Stimulated activated CD4-positive, alpha-beta T cell treated with anti-CD3 and anti-CD28 coated beads, Interleukin-4, amount 100 ng/mL, for 24 hours (primary cell): ENCODE measurements at places on chromosomes 6 and 20.

DNA sequence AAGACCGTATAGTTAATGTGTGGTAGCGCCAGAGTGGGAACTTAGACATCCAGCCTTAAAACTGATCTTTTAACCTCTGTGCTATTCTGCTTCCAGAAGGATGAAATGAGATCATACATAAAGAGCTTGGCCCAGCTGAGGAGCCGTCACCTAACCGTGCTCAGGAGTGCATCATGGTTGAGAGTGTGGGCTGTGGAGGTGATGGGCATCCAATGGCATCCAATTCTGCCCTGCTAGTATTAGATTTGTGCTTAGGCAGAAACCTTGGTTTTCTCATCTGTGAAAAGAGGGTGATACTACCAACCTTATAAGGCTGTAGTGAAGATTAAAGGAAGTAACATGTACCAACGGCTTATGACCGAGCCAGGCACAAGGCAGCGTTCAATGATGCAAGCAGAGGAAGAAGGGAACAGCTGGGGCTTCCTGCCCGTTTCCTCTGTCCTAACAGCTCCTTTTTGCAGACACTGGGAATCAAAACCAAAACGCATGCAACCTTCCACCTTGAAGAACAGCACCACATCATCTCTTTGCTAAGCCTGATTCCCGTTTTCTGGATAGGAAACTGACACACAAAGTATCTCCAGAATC lies 1.3 kb downstream of the SLC22A16 start:
- no peak for DNase-seq

DNA sequence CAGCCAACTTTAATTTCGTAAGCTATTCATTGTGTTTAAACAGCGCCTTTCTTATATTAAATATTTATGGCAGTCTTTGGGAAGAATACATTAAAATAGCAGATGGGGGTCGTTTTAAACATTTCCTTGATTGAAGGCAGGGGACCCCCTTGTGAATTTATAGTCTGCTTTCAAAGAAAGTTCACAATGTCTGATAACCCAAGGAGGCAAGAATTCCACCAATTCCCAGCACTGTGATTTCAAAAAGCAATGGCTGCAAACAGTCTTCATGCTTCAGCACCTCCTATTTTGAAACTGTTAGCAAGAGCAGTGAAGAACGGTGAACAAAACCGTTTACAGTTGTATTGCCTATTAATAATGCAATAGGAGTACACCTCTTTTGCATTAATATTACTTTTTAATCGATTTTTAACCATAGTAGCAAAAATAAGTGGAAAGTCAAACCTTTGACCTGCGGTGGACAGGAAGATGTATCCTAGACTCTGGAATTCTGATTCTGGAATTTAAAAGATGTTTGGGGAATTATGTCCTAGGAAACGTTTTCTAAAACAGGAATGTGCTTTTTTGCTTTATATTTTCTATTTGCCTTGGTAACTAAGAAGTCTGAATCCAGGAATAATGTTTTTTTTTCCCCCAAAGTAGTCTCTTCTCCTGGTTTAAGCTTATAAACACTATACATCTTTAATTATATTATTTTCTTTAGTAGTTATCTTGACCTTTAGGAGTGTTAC lies 393.0 kb downstream of the CDKAL1 start:
- DNase-seq: no peak

- DNase-seq: no peak
Measured at GRCh38 chr6:12110523-12111362, 98.6 kb downstream of the HIVEP1 start.

- no peak for DNase-seq
Measured at GRCh38 chr20:7722564-7722963, 217.7 kb downstream of the HAO1 start.

- no peak for DNase-seq
Measured at GRCh38 chr6:119205911-119206618, 127.6 kb upstream of the FAM184A start.

GRCh38 chr6:153167061-153167891 lies 36.2 kb upstream of the RGS17 start:
- no peak for DNase-seq

DNA sequence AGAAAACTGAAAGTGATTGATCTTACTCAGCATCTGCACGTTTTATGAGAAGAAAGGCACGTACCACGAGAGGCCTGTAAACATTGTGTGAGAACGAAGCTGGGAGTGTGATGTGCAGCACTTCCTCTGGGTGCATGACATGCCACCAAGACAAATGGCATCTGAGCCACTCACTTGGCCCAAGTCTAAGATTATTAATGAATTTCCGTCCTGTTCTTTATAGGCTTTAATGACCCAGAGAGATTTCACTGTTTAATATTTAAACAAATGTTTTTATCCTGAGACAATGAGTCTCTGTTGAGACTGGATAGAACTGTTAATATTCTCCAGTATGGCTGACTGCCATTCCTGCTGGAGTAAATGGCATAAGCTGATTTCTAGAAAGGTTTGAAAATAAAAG lies 172.6 kb upstream of the PHACTR1 start:
- DNase-seq: no peak

- no peak for DNase-seq
Measured at GRCh38 chr6:141641406-141641805, 491.3 kb upstream of the GJE1 start.

DNA sequence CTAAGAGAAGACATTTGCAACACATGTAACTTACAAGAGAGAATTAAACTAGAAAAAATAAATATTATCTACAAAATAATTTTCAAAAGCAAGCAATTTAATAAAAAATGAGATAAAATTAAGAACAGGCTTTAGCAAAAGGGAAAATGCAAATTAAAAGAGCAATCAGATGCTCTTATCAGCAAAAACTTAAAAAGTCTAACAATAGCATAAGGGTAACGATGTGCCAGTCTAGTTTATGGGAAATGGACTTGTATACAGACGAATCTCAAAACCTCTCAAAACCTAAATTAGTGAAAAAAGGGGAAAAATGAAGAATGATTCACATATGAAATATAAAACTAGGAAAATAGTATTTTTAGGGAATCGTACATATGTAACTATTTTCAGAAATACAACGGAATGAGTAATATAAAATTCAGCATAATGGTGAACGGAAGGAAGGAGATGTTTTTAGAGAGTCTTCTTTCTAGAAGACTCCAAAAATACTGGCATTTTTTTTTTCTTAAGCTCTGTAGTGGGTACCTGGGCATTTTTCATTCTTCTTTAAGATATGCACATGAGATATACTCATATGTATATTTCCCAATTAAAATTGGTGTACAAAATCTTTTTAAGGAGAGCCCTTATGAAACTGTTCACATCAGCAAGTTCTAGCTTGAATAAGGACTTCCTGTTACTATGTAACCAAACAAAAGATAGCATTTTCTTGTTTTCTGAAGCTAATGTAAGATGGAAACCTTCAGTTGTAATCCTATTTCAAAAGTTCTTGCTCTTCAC lies 927 bp upstream of the MANEA start:
- no peak for DNase-seq

DNA sequence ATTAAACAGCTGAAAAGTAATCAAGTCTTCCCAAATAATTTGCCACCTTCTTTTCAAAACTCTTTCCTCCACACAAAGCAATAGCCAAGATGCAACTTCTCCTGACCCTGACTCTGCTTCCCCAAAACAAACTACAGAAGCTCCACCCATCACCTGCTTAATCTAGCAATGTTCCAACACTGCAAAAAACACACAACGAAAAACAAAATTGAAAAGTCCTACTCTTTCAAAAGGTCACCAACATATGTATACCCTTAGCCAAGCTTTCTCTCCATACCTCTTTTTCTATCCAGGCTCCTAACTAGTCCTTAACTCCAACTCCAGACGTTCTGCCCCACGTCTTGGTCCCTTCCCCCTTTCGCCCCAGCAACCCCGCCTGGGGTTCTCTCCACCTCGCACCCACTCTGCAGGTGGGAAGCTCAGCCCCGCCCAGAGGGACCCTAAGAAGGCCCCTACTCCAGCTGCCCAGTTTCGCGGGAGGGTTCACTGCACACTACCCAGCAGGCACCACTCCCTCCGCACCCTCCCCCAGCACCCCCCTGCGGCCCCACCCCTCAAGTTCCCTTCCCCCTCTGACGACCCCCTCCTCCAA lies 717 bp downstream of the CSNK2A1 start:
- DNase-seq: peak; percentile 29

- no peak for DNase-seq
Measured at GRCh38 chr6:91669154-91669870, 1082.4 kb upstream of the MAP3K7 start.

DNA sequence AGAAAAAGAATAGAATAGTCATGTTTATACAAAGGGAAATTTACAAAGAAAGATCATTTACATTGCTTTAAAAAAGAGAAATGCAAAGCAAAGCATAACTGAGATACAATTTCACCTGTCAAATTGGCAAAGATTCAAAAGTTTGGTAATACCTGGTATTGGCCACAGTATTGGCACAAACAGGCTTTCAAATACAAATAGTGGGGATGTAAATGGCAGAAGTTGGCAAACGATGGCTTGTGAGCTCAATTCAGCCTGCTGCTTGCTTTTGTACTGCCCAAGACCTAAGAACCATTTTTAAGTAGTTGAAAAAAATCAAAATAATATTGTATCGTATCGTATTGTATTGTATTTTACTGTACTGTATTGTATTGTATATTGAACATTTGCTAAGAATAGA lies 194.5 kb upstream of the JAG1 start:
- no peak for DNase-seq

DNA sequence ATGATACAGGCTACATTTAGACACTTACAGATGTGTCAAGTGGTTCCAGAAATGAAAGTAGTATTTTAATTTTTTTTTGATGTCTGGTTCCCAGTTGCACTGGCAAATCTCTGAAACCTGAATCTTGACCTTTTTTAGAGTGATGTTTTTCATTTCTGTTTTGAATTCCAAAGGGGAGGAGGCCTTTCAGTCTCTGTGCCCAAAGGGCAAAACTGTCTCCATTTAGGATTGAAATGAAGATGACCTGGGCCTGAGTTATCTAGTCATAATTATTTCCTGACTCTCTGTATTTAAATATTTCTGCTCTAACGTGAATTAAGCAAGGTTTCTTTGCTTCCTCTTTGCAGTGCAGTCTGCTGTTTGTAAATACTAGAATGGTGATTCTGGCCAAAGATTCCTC lies 252.9 kb upstream of the ZFP64 start:
- DNase-seq: no peak

- DNase-seq: no peak
Measured at GRCh38 chr20:15674253-15675060, 898.8 kb downstream of the KIF16B start.

DNA sequence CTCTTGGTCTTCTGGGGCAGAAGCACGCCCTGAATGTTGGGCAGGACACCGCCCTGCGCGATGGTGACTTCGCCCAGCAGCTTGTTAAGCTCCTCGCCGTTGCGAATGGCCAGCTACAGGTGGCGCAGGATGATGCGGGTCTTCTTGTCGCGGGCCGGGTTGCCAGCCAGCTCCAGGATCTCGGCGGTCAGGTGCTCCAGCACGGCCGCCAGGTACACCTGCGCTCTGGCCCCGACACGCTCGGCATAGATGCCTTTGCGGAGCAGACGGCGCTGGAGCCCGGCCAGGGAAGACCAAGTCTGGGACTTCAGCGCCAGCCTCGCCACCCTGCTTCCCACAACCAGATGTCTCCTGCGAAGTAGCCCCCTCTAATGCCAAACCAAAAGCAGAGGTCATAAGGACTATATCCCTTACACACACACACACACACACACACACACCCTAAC lies 8.0 kb upstream of the SLC17A3 start:
- DNase-seq: peak; percentile 25

DNA sequence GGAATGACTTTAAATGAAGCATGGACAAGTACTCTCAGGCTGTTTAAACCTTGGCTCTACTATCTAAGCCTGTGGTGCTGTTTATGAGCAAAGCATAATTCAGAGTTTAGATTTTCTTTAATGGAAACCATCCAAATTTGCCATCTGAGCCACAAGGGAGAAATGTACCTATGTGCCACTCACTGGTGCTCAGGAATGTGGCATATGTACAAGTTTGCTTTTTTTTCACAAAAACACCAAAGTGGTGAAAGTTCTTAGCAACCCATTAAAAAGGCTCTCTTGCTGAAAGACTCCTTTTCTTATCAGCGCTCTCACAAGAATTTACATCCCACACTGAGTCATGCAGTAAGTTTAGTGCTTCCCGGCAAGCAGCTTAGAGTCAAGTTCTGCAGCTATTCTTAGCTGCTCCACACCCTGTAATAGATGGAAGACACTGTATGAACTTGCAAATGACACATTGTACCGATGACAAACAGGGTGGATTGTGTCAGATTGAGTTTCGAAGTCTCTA lies 57.3 kb upstream of the MLIP start:
- no peak for DNase-seq

DNA sequence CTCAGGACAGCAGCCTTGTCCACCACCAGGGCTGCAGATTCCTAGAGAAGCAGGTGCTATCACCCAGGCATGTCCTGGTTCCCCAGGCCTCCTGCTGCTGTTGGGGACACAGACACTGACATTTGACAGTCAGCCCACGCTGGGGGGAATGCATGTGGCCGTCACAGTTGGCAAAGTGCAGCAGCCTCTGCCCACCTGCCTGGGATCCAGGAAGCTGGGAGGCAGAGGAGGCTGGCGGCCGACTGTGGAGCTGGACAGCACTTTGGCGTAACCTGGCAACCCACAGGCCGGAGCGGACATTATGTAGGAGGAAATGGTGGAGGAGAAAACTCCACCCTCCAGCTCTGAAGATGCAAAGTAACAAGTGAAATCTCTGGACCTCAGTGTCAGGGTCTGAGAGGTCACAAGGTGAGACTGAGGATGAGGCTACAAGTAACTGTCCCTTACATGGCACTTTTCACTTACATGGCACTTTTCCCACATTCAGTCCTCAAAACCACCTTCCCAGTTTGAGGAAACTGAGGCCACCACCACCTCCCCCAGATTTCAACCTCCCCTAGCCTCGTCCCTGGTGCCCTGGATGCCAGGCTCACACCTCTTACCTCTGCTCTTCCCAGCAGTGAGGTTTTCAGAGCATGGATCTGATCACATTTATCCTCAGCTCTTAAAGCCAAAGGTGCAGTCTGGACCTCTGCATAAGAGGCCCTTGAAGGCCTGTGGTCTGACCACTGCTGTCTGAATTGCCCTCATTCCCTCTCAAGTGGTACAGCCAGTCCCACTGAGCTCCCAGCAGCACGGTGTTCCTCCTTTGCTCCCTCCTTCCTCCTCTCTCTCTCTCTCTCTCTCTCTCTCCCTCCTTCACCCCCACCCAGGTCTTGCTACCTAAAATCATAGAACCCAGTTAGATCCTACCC lies 8.7 kb downstream of the MAP1LC3A start:
- DNase-seq: no peak

DNA sequence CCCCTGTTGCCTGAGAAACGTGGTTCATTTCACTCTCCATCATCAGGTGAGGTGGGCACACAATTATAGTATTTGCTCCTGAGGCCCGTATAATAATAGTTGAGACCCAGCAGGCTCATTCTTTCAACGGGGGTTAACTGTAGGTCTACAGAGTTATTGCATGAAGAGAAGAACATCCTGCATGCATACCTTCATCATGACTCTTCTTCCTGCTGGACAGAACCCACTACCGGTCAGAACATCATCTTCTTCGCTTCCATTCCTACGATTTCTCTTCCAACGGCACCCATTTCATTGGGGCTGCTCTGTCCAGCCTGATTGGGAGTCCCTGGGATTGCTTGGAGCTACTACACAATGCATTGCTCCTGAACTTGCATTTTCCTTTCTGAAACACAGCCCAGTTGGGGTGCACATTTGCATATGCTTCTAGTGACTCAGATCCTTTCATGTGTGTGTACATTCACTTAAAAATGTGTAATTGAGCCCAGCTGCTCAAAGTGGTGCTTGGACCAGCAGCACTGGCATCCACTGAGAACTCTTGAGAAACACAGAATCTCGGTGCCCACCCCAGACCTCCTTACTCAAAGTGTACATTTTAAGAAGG lies 57.4 kb downstream of the SLC24A3 start:
- no peak for DNase-seq
